Astrocyte of the spinal cord (primary cell): ENCODE measurements at places on chromosomes 7 and 10.

GRCh38 chr7:85734823-85735222 lies 548.0 kb upstream of the SEMA3D start:
- DNase-seq = no peak

DNA sequence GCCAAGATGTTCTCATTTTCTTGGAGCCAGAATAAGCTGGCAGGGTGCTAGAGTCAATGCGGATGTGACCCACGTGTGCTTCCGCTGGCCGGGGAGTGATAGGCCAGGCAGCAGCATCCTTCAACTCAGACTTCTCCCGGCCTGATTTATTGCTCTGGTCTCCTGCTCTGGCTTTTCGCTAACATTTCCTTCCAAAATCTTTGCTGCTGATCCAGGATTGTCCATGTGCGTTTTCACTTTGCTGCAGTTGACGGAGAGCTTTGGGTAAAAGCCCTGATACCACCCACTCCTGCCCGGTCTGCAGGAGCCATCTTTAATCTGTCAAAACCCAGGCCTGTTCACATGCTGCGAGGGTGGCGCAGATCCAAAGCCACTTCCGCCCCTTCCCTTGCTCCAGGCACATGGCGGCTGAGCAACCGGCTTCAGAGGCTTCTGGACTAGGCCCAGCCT lies 106.8 kb downstream of the CYP26A1 start:
- peak; percentile 28 for DNase-seq

DNA sequence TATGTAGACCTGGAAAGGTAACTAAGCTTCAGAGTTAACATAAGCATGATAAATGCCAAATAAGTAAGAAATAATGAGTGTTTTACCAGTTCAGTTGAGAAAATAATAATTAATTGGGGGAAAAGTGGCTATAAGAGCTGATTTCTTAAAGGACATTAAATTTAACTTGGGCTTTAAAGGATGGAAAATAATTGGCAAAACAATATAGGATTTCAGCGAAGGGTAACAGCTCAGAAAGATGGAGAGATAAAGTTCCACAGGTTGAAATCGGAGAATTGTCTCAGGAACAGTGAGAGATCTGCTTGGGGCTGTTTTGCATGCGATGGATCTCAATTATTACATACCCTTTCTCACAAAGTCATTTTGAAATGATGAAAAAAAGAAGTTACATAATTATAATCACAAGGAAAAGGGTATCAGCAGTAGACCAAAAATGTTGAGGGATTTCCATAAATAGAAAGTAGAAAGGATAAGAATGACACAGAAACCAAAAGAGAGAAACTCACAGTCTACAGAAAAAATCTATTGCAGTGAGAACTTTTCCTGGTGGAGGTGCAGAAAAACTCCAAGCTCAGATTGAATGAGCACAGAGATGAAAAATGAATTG lies 40.1 kb upstream of the ITGB8 start:
- DNase-seq = no peak

DNA sequence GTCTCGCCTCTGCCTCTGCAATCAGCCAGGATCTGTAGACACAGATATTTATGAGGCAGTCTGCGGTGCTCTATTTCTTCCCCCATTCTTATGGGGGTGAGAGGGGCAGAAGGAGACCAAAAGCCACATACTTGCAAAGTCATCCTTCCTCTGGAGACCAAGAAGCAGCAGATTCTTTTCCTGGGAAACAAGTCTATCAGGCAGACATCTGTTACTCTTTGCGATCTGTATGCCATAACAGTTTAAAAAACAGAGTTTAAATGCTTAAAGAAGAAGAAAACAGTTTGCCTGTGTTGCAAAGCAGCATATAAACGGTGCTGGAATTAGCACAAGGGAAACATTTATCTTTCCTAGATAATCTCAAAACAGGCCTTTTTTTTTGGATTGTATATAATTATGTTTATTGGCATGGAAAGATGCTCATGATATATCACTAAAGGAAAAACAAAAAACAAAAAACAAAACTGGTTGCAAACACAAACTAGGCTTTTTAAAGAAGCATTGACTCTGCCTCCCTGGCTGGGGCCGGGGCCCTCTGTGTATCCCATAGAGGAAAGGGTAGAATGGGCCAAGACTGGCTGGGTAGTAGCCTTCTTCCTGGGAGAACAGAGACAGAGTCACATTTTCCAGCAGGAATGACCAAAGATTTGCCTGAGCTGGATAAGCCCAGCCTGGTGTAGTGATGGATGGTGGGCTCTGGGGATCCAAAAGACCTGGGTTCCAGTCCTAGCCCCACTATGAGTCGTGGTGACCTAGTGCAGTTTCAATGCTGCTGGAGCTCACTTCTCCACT lies 50.4 kb downstream of the RGS10 start:
- no peak for DNase-seq

DNA sequence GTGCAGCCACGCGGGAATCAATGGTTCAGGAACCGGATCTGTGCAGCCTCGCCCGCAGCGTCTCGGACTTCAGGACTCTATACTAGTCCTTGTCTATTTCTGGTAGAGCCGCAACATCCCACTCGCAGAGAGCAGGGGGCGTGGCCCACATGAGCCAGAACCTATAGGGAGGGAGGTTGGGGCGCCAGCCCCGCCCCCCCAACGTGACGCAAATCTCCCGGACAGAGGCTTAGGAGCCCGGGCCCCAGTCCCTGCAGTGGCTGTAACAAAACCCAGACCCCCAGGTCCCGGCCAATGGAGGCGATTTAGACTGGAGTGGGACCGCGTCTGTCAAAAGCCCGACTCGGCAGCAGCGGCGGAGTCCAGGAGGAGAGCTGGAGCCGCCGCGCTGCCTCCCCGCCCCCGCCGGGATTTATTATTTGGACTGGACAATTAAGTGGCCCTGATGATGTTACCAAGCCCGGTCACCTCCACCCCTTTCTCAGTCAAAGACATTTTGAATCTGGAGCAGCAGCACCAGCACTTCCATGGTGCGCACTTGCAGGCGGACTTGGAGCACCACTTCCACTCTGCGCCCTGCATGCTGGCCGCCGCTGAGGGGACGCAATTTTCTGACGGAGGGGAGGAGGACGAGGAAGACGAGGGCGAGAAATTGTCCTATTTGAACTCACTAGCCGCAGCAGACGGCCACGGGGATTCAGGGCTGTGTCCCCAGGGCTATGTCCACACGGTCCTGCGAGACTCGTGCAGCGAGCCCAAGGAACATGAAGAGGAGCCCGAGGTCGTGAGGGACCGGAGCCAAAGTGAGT lies at the start of gene NKX2-3:
Gene NKX2-3, plus strand, starts transcription at position 256 of the 809 bp plus-strand sequence. Its CDS starts 190 bp downstream, at position 446.
- DNase-seq = no peak

- no peak for DNase-seq
Observed at GRCh38 chr7:29859524-29860185, 53.3 kb downstream of the WIPF3 start.

GRCh38 chr10:131943021-131943814 lies 38.5 kb downstream of the BNIP3 start:
- no peak for DNase-seq

- no peak for DNase-seq
Observed at GRCh38 chr7:139875821-139876241, 46.8 kb downstream of the TBXAS1 start.

- DNase-seq = peak; percentile 88
Observed at GRCh38 chr7:66413379-66414114, 208.4 kb downstream of the TPST1 start.

- no peak for DNase-seq
Observed at GRCh38 chr7:97014145-97014750, 8.9 kb downstream of the DLX6 start.

GRCh38 chr7:55569797-55570196 lies 2.5 kb downstream of the VOPP1 start:
- no peak for DNase-seq

GRCh38 chr10:103767756-103768155 lies 87.6 kb downstream of the SH3PXD2A start:
- DNase-seq = no peak

- no peak for DNase-seq
Observed at GRCh38 chr7:20237464-20238193, 20.4 kb upstream of the MACC1 start.

GRCh38 chr10:66162560-66163143 lies 763.2 kb upstream of the LRRTM3 start:
- no peak for DNase-seq
